ENCODE measurements at places on chromosomes 4 and X. TPM values are rescaled to one million over a fixed set of nuclear protein-coding genes. Genes with fewer than 3 reads are reported as not detected.

DNA sequence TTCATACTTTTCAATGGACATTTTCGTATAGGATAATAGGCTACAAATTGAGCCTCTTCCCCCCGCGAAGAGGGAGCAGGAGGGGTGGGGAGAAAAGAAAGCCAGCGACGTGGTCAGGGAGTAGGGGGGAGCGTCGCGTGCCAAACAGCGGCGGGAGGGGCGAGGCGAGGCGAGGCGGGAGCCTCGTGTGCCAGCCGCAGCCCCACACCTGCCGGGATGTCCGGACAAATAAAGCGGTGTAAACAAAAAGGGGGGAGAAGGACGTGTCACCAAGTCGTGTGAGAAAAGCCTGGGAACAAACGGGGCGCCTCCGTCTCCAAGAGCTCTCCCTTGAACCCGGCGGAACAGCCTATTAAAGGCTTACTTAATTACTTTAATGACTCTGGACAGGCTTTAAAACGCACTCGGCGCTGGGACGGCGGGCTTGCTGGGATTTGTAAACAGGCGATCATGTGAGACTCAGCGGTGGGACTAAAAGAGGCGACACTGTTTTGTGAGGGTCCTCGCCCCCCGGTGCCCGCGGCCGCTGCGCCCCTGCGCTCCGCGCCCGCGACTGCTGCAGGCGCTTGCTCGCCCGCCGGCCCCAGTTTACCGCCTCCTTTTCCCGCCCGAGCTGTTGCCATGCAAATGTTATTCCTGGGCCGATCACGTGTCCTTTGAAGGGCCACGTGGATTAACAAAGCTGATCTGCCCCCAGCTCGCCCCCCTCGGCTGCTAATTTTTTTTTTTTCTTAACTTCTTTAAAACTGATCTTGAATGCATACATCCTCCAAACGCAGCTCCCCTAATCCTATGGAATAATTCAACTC, at the start of gene HELT:
HELT (plus strand) TSS at position 527 of the 809 bp plus-strand sequence. CDS start 439 bp downstream, outside the sequence.
- no peak within 1 kb of the TSS for H3K4me3 ChIP-seq
- H3K27ac ChIP-seq: no peak within 1 kb of the TSS
- no peak for DNase-seq
- H3K4me1 ChIP-seq: peaks cover 12% of the 10 kb centered on the region

DNA sequence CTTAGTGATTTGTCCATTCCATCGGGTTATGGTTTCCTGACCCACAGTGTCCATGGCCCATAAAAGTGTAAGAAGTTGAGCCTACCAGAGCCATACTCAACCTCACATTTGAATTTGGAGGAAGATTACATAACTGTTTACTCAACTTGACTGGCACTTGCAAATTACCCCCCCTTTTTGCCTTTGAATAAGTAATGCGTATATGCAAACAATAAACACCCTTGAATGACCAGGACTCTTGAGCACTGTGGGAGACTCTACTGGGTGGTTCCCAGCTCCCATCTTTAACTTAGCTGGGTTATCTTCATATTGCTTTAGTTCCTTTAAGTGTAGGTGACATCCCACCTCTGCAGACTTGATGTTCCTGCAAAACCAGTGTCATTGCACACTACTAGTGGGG, 30.6 kb upstream of the STIM2 start:
- H3K27ac ChIP-seq: no peak overlapping the region
- no peaks in the 10 kb centered on the region for H3K36me3 ChIP-seq
- no peak overlapping the region for H3K4me3 ChIP-seq
- H3K27me3 ChIP-seq: no peaks in the 10 kb centered on the region

DNA sequence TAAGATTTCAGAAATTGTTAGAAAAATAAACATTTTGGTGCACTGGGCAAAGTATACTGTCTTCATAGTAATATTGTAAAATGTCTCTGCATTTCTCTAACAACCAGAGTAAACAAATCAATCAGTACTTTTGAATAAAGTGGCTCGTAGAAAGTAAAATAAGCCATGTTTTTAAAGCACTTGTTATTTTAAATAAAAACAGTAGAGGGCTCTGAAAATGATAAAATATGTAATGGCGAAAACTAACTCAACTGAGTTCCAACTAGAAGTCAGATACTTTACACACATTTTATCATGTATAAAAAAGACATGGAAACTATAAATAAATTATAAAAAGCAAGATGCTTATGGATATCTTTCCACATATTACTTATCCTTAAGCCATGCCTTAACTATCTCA, 1134.4 kb downstream of the PDHA2 start:
- no peak for DNase-seq
- no peak overlapping the region for H3K4me3 ChIP-seq
- no peaks in the 10 kb centered on the region for H3K36me3 ChIP-seq
- no peak overlapping the region for H3K27ac ChIP-seq
- no peaks in the 10 kb centered on the region for H3K4me1 ChIP-seq

POU3F4 gene
- not detected for total RNA-seq

SORCS2 gene
- total RNA-seq: 28.3 TPM

PABPC4L gene
- total RNA-seq: 0.49 TPM

MCF2 gene
- 0.11 TPM for total RNA-seq
